Subcutaneous adipose tissue (tissue), 4 donors: ENCODE measurements at places on chromosomes 1 and 21. TPM values are rescaled to one million over a fixed set of nuclear protein-coding genes. Genes with fewer than 3 reads are reported as not detected.

Gene ISG15
- 20.0 TPM for total RNA-seq

Gene FHL3
- total RNA-seq: 14.6 TPM

Gene CLIC6
- total RNA-seq: 19.8 TPM

Gene PLEKHG5
- 4.6 TPM for total RNA-seq

Gene RCAN3
- total RNA-seq: 6.7 TPM
